ENCODE measurements at places on chromosomes 6 and 20. TPM values are rescaled to one million over a fixed set of nuclear protein-coding genes. Genes with fewer than 3 reads are reported as not detected.

DNA sequence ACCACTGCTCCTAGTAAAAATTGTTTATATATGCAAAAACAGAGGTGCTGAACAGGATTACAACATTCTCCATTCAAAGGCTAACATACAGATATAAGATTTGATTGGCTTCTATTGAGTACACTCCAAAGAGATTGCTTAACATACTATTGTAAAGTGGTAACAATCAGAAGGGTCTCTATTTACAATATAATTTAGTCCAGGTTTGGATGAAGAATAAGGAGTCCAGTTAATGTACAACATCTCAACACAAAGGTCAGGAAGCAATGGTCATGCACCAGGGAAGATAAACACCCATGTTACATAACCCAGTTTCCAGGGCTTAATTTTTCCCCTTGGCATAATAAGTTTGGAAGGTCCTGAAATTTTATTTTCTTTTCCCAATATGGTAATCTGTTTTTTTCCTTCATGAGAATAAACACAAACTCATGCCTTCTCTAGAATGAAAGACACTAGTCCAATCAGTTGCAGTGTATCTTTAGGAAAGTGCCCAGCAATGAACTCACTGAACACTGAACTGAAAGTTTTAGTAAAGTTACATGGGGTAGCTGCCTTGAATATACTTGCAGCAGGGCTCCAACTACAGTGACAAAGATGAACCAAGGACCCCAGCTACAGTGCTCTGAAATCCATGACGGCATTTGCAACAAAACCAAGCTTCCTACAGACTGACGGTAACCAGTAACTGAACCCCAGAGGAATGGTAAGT, 255.3 kb upstream of the GJE1 start:
- no peak for DNase-seq

- no peak for DNase-seq
Measured at GRCh38 chr6:33742837-33743236, 3.9 kb downstream of the IP6K3 start.

DNA sequence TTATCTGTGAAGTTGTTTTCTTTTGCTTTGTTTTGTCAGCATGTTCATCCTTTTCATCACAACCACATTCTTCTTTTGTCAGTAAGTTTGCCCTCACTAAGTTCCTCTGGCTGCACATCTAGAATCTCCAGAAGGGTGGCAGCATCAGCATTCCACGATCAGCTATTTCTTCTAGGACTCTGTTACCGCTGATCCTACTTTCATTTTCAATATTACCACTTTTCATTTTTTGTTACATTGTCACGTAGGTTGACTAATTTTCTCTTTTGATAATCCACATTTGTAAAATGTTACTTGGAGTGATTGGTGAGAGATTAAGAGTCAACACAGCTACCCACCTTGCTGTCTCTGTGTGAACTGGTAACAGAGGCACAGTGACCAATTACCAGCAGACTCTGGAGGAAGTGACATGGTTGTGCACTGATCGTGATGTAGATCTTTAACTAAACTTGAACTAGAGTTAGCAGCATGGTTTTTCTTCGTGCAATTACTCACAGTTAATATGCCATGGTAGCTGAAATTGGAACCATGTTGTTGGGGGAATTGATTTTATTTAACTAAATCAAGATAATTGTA, 307.9 kb upstream of the SLC35B3 start:
- no peak for DNase-seq

DNA sequence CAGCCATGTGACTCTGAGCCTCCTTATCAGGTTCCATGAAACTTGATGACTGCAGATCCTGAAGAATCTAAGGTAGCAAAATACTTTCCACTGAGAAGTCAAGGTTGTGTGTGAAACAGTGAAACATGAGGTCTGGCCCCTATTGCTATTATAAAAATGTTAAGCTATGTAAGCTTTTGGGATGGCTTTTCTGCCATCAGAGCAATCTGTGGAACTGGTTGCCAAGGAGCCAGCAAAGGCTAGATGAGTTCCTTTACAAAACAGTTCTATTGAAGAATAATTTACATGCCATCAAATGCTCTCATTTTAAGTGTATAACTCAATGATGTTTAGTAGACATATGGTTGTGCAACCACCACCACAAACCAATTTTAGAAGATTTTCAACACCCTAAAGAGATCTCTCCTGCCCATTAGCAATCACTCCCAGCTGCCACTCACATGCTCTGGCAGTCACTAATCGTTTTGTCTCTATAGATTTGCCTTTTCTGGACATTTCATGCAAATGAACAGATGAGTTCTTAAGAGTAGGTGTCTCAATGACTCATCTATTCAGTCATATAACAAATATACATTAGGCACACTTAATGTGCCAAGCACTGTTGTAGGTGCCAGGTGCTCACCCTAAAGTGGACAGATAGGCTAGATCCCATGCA, 19.9 kb upstream of the MEP1A start:
- DNase-seq, result no peak

DNA sequence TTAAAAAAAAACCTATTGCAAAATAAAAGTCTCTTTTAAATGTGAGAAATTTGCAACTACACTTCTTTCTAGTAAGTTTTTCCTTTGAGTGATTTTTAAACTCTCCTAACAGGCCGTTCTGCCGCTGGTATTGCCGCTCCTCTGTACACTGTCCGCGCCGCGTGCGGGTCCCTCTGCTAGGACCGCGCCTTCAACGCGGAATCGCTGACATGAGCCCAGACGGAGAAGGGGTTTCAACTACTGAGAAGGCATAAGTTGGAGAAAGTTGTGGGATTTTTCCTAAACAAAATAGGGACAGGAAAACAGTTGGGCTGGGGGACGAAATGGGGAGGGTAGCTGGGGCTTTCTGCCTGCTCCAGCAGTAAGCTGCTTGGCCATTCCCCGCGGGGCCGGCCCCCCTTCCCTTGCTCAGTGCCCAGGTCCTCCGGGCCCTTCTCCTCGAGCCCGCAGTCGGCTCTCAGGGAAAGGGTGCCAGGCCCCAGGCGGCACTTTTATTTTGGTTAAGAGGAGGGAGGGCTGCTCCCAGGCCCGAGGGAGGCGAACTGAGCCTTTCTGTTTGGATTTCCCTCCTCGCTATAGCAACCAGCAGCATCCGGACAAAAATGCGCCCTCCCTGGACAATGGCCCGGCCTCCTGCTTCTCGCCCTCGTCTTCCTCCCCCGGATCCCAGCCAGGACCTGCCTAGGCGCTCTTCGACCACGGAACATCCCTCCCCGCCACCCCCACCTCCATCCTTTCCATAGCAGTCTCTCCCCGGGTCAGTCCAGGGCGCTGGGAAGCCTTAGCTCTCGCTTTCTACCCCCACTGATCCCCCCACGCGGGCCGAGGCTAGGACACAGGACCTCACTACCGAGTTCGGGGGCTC, 6.8 kb upstream of the POU3F2 start:
- DNase-seq, result no peak

Gene LY6G6F
- not detected for polyA plus RNA-seq

Gene SOX12
- polyA plus RNA-seq, result 0.15 TPM

Gene ADGRG6
- not detected for polyA plus RNA-seq

Data from naive B cell (primary cell).